A549 treated with GW870086 at 1 μM for 4 hours (cell line): ENCODE measurements at places on chromosomes 4 and X. TPM values are rescaled to one million over a fixed set of nuclear protein-coding genes. Genes with fewer than 3 reads are reported as not detected.

Gene CLOCK
- 2.9 to 6.1 TPM (median 4.8 TPM) in 5 replicates for total RNA-seq

Gene MAGT1
- total RNA-seq = 32.0 to 49.0 TPM (median 40.0 TPM) in 5 replicates

Gene FAT4
- 1.4 to 2.8 TPM (median 2.2 TPM) in 5 replicates for total RNA-seq

Gene AMTN
- total RNA-seq = not detected in 5 replicates

Gene TRAM1L1
- total RNA-seq = 0.40 to 0.70 TPM (median 0.59 TPM) in 5 replicates

Gene TLL1
- 0.14 to 0.51 TPM (median 0.21 TPM) in 5 replicates for total RNA-seq

Gene PLCXD1
- total RNA-seq = 25.4 to 30.1 TPM (median 28.1 TPM) in 5 replicates

Gene SPARCL1
- not detected in 5 replicates for total RNA-seq
